ENCODE measurements at places on chromosomes 2 and 18. TPM values are rescaled to one million over a fixed set of nuclear protein-coding genes. Genes with fewer than 3 reads are reported as not detected.

The PIEZO2 gene
- polyA plus RNA-seq, result 31.0 TPM

The CD302 gene
- 13.5 TPM for polyA plus RNA-seq

The CABLES1 gene
- polyA plus RNA-seq, result 5.3 TPM

DNA sequence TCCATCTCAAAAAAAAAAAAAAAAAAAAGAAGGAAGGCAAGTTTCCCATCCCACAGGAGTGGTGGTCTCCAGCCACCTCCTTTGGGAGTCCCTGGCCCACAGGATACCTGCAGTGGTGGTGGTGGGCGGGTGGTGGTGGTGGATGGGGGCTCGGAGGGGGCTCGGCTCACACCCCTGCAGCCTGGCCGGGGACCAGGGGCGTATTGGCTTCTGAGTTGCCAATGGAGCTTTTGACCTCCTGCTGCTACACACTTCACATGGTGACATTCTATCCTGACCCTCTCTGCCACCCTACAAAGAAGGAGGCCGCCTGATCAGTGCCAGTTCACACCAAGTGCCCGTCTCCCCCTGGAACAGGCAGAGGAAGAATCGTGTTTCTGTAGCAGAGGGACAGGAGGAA is 119.6 kb downstream of the NFATC1 start:
- no peak for DNase-seq

DNA sequence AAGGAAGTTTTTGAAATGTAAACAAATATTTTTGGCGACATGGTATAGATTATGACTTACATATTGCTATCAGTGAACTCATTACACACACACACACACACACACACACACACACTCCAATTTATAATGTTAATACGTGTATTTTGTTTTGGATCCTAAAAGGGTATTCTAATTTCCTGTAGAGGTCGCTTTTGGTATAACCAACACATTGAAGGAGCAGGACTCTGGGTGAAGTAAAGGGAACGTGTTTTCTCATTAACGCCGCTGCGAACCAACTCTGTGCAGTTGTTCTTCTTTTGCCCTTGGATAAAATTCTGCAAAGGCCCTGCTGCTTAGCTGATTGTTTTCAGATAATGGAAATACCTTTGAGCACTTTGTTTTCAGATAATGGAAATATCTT is 190.4 kb downstream of the PMAIP1 start:
- no peak for DNase-seq

GRCh38 chr2:137221797-137222492 is 456.6 kb downstream of the THSD7B start:
- DNase-seq, result no peak

GRCh38 chr2:207337234-207338219 is 171.8 kb upstream of the KLF7 start:
- DNase-seq, result no peak

DNA sequence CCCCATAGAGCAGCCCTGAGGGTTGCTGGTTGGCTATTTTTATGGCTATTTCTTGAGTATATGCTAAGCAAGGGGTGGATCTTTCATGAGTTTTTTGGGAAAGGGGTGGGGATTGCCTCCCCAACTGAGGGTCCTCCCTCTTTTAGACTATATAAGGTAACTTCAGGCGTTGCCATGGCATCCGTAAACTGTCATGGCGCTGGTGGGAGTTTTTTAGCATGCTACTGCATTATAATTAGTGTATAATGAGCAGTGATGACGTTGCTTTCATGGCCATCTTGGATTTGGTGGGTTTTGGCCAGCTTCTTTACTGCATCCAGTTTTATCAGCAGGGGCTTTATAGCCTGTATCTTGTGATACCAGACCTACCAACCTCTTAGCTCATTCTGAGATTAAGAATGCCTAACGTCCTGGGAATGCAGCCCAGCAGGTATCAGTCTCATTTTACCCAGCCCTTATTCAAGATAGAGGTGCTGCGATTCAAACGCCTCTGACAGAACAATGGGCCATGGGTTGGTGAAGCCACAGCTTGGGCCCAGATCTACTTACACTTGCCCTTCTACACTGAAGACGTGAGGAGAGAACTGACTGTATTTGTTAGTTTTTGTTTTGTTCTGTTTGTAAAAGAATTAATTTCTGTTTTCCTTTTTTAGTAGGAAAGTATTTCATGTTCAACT is 53.8 kb upstream of the TMEM163 start:
- DNase-seq, result no peak

GRCh38 chr2:209942936-209943605 is 59.4 kb upstream of the RPE start:
- DNase-seq, result no peak

GRCh38 chr2:102142829-102143449 is 393 bp downstream of the IL1R1 start:
- DNase-seq, result no peak
